ENCODE measurements at places on chromosomes 6 and 20.

DNA sequence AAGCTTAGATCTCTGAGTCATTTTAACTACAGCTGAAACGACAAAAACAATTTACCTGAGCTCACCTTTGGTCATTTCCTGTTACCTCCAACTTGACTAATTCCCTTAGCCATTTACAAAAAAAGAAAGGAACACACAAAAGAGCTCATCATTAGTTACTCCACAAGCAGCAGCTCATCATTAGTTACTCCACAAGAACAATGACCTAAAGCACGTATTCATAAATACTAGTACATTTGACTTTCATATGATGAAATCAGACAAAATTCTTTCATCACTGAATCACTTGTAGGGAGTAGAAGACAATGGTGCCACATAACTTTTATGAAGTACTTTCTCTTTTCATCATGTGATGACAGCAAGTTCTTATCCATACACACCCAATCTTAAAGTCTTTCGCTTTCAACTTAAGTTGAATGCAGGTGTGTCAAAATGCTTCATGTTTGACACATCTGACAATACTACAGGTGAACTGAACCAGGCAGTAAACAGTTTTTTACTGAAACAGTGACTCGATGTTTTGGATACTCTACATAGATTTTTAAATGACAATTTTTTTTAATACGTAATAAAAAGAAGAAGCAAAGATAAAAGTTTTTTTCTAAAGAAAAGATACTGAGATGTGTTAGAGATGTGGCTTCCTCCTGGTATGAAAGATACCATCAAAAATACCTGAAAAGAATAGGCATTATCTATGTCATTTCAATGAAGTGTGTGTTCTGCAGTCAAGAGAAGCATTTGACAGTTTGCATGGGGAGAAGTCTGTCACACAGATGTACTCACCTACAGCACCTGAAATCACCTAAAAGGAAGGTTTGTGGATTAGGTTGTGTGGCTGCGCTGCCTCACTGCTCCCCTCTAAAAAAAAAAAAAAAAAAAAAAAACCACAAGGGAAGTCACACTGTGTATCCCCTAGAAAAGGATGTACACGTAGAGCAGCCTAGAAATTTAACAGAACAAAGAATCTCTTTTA, 109.1 kb downstream of the PRDM1 start:
- no peak for DNase-seq

DNA sequence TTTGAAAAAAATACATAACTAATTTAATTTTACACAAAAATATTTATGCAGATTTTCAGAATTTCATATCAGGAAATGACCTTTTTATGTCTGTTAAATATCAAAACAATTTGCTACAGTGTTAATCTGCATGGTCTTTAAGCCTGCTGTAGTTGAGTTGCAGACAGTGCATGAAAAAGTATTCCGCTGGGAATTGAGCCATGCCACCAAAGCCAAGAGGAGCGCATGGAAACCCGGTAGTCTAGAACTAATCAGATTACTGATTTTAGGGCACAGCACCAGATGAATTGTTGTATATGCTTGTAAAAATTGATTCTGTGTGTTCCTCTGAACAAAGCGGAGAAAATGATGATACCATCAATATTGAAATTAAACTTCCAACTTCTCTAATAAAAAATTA, 34.3 kb upstream of the LAMP5 start:
- no peak for DNase-seq

GRCh38 chr6:163806755-163807499, 392.4 kb downstream of the QKI start:
- no peak for DNase-seq

- no peak for DNase-seq
Measured at GRCh38 chr6:149032599-149033405, 284.7 kb upstream of the TAB2 start.

DNA sequence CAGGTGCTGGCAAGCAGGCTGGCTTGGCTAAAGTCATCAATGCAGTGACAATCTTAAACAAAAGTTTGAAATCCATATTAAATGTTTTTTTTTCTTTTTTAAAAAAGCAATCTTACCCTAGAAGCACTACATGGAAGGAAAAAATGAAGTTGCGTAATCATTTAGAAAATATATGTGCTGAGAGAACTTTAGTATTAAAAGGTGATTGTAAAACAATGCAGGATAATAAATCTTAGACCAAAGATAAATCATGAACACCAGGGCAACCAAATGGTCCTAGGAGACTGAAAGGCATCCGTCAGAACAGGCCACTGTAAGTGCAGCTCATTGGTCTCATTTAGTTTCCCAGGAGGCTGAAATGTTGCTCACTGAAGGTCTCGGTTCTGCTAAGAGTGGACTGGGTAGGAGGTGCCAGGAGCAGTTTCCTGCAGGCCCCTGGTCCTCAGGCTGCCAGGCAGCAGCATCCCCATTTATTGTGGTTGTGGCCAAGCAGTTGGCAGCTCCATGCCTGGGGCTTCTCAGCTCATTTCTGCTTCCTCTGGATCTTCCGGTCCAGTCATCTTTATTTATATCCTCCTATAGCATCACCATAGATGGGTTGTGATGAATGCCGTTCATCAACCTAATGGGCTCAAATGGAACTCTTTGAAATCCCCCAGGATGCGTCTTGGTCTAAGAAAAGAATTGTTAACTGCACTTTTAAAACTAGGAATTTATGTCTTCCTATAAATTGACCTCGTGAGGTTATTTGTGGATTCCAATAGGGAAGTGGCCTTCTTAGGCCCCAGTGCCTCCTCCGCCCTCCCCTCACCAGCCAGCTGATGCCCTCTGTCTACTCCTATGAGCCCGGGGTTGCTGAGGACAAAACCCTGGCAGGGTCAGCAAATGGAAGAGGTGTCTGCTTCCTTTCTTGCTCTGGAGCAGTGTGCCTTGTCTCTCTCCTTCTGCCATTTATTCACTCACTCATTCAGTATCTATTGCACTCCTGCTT, 269.0 kb downstream of the UST start:
- DNase-seq: no peak

- DNase-seq: no peak
Measured at GRCh38 chr20:13858439-13858838, 73.6 kb downstream of the NDUFAF5 start.

GRCh38 chr6:107353773-107354382, 105.5 kb downstream of the PDSS2 start:
- no peak for DNase-seq

DNA sequence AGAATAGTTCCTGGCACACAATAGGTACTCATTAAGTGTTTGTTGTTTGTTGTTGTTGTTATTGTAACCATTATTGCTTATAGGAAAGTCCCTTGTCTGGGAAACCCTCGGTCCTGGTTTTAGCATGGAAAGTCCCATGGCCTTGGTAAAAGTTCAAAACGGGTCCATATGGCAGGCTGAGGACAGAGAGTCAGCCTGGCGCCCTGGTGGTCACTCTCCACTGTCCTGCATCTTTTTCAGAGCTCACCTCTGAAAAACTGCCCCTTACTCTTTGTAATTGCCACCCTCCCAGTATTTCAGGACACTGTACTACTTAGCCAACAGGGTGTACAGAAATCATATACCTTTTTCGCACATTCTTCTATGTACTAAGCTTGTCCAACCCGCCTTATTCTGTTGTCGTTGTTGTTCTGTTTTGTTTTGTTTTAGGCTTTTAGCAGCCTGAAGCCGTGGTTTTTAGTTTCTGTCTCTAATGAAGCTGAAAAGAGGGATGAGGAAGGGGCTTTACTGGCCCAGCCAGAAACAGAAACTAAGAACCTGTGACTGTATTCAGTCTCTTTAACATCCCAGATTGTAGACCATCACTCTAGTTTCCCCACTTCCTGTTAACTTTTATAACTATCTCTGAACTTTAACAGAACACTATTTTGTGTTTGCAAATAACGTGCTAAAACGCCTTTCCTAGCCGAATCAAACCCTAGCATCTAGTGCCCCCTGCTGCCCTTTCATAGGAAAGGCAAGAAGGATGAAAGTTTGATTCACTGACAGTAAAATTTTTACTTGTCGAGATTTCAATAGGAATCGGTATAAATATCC, 7.6 kb upstream of the TMEM14A start:
- no peak for DNase-seq

DNA sequence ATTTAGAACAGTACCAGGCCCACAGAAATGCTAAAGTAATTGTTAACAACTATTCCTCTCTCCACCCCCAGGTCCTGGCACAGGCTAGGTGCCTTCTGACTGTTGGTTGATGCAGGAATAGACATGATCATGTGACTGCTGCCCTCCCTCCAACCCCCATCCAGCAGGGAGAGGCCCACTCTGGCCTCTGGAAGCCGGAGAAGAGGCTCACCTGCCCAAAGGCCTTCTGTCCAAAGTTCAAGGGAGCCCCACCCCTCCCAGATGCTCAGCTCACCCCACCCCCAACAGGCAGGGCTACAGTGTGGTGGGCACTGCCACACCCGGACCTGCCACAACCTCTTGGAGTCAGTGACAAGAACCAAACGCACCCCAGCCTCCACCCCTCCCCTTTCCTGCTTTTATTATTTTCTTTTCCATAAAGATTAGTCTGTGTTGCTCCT, 26.9 kb upstream of the FOXP4 start:
- no peak for DNase-seq

GRCh38 chr20:42982218-42982617, 207.5 kb downstream of the PTPRT start:
- DNase-seq: no peak

DNA sequence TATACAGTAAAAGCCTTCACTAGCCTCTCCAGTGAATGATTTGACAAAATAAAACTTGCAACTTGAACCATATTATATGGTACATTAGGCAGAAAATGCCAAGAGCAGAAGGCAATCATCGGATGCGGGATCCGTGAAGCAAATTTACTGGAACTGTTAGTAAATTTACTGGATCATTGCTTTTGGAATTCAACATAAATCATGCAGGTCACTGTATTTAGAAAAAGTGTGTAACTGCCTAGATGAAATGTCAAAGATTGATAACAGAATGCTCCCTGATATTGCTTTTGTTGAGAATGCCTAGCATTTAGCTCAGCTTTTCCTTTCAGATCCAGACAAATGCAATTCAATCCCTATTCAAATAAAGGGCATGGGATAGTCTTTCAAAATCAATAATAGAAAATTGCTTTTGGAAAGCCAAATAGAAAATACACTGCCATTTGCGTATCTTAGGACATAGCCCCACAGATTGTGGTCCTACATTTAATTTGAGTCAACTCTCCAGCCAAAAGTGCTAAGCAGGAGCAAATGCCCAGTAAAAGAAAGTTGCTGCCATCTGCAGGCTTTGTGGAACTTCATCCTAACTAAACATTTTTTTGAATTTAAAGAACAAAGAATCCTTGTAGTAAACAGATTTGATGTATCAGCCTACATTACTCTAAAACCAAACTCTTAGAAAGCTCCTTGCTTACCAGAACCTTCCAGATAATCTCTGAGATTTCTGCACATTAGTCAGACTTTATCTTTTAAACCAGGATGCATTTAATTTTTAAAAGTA, 109.5 kb upstream of the HSF2 start:
- DNase-seq: no peak
